ENCODE measurements at places on chromosomes 2 and 18.

DNA sequence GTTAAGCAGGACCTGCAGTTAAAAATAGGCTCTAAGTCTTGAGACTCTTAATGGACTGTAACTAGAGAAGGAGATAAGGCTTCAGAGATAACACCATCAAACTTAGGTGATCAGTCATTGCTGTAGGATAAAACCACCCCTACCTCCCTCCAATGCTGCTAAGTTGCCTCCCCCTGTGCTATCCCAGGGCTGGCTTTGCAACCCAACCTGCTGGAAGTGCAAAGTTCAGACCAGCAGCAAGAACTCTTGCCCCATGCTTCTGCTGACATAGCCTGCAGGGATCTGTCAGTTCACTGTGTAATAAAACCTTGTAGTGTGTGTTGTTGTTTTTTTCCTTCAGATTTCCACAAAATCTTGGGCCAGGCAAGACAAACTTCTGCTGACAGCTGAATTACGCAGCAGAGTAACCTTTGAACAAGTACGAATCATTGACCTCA lies 57.4 kb upstream of the EPB41L3 start:
- DNase-seq = no peak

GRCh38 chr2:7499018-7499417 lies 581.8 kb downstream of the RNF144A start:
- DNase-seq = no peak

DNA sequence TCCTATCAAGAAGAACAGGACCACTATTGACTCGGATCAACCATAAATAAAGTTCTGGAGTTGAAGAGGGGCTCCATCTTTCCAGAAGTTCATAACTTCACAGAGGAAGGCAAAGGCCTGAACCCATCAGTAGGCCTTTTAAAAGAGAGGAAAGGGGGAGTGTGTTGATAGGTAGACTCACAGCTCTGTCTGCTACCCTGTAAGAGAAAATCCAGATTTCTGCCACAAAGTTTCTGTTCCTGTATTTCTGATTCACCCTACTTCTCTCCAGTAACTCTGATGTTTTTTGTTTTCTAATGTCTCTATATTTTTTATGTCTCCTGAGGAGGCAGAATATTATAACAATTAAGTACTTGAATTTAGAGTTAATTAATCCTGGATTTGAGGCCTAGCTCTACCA lies 564.0 kb downstream of the TNS1 start:
- no peak for DNase-seq

GRCh38 chr18:48996901-48997463 lies 46.2 kb upstream of the SMAD7 start:
- DNase-seq = no peak

DNA sequence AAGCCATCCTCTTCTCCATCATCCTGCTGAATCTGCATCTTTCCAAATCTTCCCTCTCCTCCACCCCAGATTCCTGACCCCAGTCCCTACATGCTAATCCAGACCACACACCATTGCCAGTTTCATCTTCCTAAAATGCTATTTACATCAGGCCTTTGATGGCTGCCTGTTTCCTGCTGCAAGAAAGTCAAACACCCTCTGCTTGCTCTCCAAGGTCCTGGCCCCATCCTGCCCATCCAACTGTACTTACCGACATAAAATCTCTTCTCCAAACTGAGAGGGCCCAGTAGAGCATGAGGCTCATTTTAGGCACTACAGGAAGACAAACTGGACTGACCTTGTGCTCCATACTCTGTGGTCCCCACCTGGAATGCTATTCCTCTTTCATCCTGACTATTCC lies 19.0 kb downstream of the ALK start:
- DNase-seq = no peak

- DNase-seq = no peak
Observed at GRCh38 chr2:230589025-230589424, 123.6 kb upstream of the CAB39 start.

DNA sequence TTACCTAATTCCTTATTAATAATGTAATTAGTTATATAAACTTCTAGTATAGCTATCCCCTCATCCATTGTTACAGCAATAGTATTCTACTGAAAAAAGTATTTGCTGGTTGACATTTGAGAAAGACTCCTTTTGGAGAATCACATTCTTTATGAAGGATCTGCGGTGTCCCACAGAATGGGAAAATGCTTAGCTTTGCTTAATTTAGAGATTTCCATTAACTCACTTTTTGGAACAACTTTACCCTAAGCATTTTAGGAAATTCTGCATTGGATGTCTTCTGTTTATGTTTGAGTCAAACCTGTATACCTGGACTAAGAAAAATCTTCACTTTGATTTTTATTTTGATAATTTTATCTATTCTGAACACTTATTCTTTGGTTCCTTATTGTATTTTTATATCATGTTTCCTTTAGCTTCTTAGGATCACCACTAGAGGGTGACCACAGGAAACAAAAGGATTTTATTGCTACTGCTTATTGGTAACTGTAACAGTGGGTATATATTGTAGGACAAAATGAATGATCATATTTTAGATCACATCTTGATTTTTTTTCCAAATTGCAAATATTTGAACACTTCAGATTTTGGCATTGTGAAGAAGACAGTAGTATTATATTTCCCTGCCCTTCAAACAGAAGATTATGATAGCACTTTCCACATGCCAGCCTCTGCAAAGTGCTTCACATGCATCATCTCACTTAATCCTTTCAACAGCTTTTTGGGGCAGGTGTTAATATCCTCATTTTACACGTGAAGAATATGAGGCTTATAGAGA lies 79.6 kb downstream of the MIB1 start:
- DNase-seq = no peak

DNA sequence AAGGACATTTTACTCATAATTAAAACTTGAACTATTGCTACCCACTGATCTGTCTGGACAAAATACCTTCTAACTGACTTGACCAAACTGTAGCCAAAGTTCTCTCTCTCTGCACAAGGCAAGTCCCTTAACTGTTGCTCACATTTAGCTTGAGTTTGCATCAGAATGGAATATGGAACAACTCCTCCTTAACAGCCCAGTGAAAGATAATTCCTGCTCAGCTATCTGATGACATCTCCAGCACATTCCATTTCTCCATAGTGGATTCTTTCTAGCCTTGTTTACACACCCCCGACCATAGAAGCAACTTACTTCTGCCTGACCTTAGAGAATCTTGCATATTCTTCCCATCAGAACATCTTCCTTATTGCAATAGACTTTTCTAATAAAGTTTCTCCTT lies 317.2 kb upstream of the CDH2 start:
- no peak for DNase-seq

GRCh38 chr2:216555274-216555673 lies 56.6 kb downstream of the RPL37A start:
- DNase-seq = no peak

DNA sequence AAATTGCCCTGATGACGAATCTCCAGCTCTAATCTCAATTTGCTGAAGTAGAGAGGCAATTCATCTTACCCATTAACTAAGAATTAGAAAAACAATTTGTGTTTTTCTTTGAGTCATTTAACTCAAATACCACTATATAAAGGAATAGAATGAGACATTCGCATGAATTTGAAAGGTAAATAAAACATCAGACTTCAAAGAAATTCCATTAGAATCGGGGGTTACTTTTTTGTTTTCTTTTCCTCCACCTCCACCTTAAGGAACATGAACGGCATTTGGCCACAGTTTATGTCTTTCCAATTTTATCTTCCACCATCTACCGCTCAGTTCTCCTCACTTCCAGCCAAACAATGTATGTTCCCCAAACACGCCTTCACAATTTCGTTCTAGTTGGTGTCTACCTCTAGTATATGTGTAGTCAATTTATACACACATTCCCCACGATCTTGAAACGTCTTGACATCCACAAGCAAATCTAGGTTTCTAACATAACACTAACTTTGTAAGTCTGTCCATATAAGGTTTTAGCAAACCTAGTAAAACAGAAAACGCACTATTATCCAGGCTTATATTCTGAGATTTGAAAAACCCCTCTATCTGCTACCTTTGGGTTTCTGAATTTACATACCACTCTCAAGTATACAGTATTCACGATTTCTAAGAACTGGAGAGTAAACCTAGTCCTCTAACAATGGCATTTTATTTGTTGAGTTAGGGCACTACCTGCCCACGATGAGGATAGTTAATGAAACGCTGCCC lies 1.2 kb upstream of the SMCHD1 start:
- DNase-seq = no peak

DNA sequence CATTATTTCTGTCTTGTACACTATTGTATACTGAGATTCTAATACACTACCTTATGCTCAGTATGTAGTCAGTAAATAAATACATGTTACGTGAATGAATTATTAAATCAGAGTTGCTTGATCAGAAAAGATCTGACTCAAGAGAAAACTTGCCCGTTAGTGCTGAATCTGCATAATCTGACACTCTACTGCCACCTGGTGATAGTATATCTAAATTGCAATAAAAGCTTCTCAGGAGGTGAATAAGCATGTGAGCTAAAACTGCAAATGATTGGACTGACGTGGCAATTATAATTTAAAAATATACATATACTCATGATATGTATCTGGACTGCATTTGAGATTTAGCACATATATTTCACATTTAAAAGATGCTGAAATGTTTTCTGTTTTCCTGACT lies 70.4 kb downstream of the KIAA1328 start:
- no peak for DNase-seq

DNA sequence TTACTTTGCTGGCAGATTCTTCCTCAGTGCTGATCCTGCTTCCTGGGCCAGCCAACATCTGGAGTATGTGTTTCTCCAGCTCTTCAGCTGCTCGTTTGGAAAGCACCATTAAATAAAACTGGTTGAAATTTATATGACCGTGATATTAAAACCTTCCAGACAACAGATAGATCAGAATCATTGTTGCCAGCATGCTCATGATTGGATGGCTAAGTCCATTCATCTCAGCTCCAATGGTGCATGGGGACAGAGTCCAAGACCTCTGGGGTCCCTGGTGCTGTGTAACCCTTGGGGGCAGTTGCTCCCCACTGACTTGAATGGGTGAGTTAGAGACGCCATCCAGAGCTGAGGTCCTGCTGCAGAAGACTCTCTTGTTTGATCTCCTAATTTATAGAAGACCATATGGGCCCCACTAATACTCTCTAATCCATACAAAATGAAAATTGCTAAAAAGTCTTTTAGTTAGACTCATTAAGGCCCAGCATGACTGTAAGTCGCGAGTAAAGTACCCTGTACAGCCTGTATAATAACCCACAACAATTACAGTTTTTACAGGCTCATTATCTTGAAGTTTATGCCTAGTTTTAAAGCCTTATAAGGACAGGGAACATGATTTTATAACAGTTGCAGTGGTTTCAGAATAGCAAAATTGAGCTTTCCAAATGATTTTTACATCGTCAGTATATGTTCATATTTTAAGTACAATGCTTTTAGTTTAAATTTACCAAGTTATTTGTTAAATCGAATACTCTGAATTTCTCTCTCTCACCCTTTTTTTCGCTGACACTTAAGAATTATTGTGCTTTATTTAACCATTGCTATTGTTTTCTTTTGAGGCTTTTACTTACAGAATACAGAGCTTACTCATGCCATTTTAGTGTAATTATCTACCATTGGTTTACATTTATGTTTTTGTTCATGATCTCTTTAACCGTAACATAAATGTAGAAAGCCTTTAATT lies 60.0 kb downstream of the CABLES1 start:
- no peak for DNase-seq

DNA sequence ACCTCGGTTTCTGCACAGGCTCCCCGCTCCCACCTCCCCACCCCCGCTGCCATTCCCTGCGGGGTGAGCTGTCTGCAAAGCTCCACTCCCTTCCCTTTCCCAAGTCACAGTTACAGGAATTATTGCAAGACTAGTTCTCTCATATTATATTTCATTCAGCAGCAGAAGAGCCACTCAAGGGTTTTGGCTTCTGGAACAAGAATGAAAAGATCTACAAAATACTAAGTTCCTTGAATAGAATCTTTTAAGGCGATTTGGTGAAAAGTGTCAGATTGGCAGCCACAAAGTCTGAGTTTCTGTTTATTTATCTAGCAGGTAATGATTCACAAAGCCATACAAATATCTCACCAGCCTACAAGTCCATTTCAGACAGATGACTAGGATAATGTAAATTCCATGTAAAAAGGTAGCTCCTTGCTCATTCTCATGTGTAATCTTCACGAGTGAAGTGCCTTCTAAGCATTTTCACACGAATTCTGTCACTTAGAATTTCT lies 221.9 kb upstream of the RBBP8 start:
- DNase-seq = no peak

- DNase-seq = no peak
Observed at GRCh38 chr2:119068154-119068725, 90.3 kb downstream of the C1QL2 start.

DNA sequence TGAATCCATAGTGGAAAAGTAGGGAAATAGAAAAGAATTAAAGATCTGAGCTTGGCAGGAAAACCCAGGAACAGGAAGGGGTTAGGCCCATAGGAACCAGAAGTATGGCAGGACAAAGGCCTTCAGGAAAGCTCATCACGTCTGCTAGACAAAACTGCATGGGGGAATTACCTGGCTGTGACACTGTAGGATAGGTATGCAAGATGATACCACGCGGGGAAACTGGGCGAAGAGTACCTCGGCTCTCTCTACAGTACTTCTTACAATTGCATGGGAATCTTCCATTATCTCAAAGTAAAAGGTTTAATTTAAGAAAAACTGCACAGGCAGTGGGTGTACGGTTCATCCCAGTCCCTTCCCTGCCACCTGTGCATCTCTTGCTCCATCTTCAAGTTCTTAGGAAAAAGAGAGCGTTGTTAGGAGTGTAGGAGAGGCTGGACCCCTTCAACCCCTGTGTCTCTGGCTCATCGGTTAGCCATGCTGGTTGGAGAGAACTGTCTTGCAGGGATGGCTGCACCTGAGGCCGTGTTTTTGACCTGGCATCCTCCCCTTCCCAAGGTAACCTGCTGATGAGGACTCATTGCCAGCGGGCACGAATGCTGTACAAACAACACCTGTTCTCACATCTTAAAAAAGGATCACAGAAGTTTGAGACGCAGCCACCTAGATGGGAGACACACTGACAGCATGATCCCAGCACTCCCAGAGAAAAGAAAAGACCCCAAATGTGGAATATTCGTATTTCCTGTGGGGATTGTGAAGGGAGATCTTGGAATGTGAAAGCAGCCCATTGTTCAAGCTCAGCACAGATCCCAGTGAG lies 120.5 kb upstream of the COPS8 start:
- no peak for DNase-seq

All from Panc1 (cell line).